Stimulated activated CD4-positive, alpha-beta T cell treated with anti-CD3 and anti-CD28 coated beads, Interleukin-2, amount 100 ng/mL, for 24 hours (primary cell): ENCODE measurements at places on chromosomes 5 and 9.

DNA sequence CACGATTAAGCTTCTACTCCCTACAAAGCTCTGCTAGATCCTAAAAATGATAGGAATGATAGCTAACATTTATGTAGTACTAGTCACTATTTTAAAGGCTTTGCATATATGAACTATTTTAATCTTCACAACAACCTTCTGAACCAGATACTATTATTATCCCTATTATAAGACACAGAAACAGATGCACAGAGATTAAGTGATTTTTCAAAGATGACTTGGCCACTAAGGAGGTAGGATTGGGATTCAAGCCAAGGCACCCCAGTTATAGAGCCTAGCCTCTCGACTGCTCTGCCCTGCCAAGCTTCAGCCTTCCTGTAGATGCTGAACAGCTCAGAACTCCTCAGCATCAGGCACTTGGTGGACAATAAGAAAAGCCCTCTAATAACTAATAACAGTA, 200.9 kb upstream of the PTGER4 start:
- DNase-seq: no peak

- DNase-seq: no peak
Observed at GRCh38 chr5:139125991-139126390, 72.2 kb downstream of the SIL1 start.

- no peak for DNase-seq
Observed at GRCh38 chr9:917730-918129, 58.7 kb upstream of the DMRT3 start.

GRCh38 chr5:112560371-112560770, 141.3 kb upstream of the EPB41L4A start:
- no peak for DNase-seq

DNA sequence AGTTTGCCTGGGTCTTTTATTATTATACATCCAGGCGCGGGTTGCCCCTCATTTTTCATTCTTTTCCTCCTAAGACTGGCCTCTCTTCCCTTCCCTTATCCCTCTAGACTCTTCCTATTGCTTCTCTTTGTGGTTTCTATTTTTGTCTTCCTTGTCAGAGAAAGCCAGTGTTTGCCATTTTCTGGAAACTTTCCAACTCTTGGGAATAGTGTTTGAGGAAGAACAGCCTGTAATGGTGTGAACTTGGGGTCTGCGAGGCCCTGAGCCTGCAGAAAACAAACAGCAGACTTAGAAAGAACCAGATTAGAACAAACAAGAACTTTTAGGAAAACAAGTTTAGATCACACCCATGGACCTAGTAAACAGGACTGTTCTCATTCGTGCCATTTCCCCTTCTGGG, 15.5 kb downstream of the PRKACG start:
- no peak for DNase-seq

DNA sequence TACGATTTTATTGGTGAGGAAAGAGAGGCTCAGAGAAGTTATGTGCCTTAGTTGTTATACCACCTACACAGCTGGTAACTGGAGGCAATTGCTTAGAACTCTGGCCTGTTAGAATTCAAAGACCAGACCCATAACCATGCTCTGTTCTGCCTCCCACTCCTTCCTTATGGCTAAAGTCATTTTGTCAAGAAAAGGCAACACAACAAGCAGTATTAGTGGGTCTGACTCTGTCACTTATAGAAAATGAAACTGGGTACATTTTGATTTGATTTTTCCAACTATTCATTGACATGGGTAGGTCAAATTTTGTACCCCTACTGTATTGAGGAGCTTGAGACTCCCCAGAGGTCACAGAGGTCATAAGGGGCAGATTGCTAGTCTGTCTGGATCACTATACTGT, 44.5 kb upstream of the NR3C1 start:
- DNase-seq: no peak

DNA sequence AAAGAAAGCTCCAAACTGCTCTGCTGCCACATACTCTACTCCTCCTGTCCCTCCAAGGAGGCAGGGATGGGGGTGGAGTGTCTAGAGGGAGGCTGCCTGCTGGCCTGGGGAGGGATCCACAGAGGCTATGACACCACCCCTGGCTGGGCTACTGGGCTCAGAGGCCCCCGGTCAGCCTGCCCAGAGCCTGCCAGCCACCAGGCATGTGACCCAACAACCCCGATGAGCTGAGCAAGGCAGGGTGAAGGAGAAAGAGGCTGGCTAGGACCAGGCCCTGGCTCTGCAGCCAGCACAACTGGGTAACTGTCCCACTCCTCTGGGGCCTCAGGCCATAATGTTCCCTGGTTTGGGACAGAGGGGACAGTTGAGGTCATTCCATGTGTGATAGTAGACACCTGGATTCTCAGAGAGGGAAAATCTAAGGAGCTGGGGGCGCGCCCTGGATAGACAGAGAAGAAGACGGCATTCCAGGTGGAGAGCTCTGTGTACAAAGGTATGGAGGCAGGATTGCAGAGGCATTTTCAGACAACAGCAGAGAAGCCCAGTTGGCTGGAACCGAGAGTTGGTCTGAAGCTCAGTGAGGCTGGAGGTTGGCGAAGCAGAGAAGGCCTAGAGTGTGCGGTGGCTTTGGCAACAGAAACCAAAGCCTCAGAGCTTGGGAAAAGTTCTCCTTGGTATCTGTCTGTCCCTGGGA, 33.8 kb upstream of the IL17B start:
- no peak for DNase-seq

DNA sequence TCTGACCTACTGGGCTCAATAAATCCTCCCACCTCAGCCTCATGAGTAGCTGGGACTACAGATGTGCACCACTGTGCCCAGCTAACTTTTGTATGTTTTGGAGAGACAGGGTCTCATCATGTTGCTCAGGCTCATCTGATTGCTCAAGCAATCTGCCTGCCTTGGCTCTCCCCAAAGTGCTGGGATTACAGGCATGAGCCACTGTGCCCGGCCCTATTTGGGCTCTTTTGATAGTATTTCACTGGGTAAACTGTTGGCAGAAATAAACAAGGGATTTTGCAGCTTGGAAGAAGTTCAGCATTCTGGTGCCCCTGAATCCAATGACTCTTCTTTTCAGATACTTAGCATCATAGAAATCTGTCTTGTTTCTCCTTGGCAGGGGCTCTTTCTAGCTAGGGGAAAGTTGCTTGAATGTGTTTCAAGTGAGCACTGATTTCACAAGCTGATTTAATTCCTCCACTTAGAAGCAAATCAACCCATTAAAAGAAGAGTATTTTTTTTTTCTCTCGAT, 146.8 kb downstream of the PAPPA start:
- DNase-seq: no peak
